Activated CD8-positive, alpha-beta T cell treated with anti-CD3 and anti-CD28 coated beads, Interleukin-2, amount 10 ng/mL, durations not matched to agents 7 days and 5 days (primary cell): ENCODE measurements at places on chromosomes 2 and 18. TPM values are rescaled to one million over a fixed set of nuclear protein-coding genes. Genes with fewer than 3 reads are reported as not detected.

Gene SERPINB11
- not detected for total RNA-seq

Gene UNC80
- total RNA-seq = not detected

Gene NR4A2
- total RNA-seq = 2.0 TPM

Gene MFSD2B
- total RNA-seq = 0.34 TPM

Gene PTH2R
- not detected for total RNA-seq

Gene LOXHD1
- total RNA-seq = 0.63 TPM

Gene LAMA3
- 1.4 TPM for total RNA-seq

Gene LHCGR
- total RNA-seq = not detected

DNA sequence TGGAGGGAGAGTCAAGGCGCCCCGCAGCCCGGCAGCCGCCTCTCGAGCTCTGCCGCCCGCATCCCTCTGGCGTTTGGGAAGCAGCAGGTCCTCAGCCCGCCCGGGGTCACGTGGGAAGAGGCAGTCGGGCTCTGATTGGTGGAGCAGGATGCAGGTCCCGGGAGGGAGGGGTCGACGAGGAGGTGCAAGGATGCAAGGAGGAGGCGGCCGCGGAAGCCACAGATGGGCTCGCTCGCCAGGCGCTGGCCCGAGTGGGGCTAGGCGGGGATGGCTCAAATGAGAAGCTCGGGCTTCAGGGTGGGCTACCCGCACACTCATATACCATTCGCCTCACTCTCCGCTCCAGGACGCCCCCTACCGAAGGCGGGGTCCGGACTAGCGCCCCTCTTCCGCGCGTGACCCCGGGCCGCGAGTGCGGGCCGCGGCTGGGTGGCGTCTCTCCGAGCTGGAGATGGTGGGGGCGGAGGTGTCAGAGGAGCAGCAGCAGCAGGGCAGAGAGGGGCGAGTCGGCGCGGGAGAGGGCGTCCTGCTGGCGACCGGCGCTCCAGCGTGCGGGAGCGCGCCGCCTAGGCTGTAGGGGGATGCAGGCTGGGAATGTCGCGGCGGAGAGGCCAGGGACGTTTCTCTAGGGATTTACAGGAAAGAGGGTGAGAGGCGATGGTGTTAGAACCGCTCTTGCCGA, at the start of gene TMEFF2:
Gene TMEFF2, minus strand, starts transcription at position 68 of the 682 bp plus-strand sequence. CDS start 409 bp downstream, outside the sequence.
- H3K4me1 ChIP-seq = peaks cover 30% of the 10 kb centered on the region
- H3K36me3 ChIP-seq = no peaks in the 10 kb centered on the region
- H3K27ac ChIP-seq = no peak within 1 kb of the TSS
- peaks cover 59% of the 10 kb centered on the region for H3K27me3 ChIP-seq
- DNase-seq = peak; percentile 57
- peak within 1 kb of the TSS; percentile 70 for H3K4me3 ChIP-seq

DNA sequence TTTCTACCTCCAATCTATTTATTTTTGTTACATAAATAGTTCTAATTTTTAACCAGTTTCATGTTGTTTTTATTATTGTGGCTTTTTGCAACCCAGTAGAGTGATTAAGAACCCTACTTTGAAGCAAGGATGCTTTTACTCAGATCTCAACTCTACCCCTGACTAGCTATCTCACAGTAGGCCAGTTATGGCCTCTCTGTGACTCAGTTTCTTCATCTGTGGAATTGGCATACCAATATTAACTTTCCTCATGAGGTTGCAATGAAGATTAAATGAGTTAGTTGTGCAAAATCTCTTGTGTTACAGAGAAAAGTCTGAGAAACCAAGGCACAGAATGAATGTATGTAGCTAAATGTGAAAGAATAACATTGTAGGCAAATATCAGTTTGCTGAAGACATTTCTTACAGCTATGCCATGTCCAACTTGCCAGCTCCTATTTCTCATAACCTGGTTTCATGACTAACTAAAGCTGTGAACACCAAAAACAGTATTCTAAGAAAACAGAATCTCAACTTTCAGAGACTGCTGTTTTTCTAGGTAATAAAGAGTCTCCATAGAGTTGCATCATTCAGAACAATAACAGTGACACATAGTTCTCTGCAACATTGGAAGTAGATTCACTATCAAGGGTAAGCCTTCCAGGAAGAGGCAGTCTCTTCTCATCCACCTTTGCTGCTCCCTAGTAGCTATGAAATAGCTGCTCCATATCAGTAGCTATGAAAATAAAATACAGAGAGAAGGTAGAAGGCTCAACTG, 33.2 kb upstream of the CYTIP start:
- peaks cover 93% of the 10 kb centered on the region for H3K4me1 ChIP-seq
- peak overlapping the region; percentile 88 for H3K27ac ChIP-seq
- peaks cover 19% of the 10 kb centered on the region for H3K36me3 ChIP-seq

GRCh38 chr2:38277245-38278116, 99.6 kb downstream of the ATL2 start:
- H3K27me3 ChIP-seq = peaks cover 6% of the 10 kb centered on the region
- no peak overlapping the region for H3K4me3 ChIP-seq
- no peak for DNase-seq
- H3K4me1 ChIP-seq = peaks cover 2% of the 10 kb centered on the region
- H3K36me3 ChIP-seq = no peaks in the 10 kb centered on the region
- H3K27ac ChIP-seq = no peak overlapping the region

DNA sequence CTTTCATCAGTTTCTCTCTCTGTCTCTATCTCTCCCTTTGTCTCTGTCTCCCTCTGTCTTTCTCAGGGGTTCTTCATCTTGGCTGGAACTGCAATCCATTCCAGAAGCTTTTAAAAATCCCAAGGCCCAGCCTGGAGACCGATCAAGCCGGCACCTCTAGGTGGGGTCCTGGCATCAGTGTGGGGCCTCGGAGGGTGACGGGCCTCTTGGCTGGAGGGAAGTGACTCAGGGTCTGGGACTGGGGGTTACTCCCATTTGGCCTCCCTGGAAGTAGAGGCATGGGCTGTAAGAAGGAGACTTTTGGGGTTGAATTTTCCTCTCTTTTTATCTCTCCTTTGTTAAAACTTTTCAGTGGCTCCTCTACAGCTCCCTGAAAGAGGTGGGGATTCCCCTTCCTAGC, 52.8 kb upstream of the OTOF start:
- no peaks in the 10 kb centered on the region for H3K4me1 ChIP-seq
- no peaks in the 10 kb centered on the region for H3K36me3 ChIP-seq
- no peak overlapping the region for H3K4me3 ChIP-seq
- H3K27ac ChIP-seq = no peak overlapping the region
- no peak for DNase-seq

DNA sequence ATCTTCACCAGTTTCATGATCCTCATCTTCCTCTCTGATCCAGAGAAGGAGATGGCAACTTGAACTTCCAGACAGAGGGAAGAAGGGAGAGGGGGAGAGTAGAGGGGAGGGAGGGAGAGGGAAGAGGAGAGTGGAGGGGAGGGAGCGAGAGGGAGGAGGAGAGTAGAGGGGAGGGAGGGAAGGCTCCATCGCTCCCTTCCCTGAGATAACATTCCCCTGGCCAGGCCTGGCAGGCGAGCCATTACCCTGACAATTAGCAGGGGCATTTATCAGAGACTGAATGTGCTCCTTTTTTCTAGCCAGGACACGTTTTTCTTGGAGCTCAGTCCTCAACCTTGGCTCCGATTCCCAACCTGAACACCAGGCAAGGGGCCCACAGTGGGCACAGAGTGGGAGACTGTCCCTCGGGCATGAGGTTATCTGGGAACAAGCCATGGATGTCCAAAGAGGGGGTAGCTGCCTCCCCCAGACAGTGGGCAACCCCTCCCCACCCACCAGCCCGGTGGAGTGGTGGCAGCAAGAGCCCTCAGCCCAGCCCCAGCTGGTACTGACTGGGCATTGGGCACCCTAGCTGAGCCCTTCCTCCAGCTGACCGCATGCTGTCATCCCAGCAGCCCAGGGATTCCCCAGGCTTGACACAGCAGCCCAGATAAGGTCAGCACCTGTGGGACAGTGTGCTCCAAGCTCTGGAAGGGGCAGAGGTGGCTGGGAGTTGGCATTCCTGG, 81.8 kb downstream of the TNS1 start:
- no peak overlapping the region for H3K27ac ChIP-seq
- H3K4me3 ChIP-seq = no peak overlapping the region
- no peaks in the 10 kb centered on the region for H3K36me3 ChIP-seq

DNA sequence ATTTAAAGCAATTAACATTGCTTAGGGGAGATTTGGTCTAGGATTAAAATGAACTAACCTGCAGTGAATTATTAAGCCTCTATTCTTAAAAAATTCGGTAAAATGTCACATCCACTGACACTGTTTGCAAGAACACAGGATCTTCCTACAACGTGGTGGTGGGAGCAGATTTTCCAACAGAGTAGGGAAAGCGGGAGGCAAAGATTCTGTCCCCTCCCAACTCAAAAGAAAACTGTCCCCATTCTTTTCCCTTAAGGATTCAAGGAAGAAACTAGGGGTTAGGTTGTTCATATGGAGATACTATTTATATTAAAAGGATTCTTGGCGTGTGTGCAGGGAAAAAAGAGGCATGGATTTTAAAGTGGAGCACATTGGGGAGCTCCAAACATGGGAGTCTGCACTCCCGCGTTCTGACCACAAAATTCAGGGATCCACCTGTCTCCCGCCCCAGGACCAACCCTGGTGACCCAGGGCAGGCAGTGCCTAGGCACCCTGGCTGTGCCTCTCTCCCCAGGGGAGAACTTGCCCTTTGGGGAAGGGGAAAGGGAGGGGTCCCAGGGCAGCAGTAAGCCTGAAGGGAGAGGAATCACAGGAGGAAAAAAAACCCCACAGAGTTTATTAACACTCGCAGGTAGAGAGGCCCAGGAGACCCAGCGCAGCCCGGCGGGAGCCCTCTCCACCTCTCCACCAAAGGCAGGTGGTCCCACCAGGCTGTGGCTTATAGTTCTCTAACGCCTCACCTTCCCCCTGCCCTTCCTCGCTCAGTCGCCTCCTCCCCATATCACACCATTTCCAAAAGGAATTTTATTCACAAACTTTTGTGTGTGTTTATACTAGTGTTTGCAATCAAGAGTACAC, 2.3 kb downstream of the PTGR3 start:
- H3K27me3 ChIP-seq = peaks cover 26% of the 10 kb centered on the region
- H3K27ac ChIP-seq = no peak overlapping the region
- peaks cover 36% of the 10 kb centered on the region for H3K4me1 ChIP-seq
- H3K36me3 ChIP-seq = peaks cover 18% of the 10 kb centered on the region

- DNase-seq = no peak
- H3K36me3 ChIP-seq = no peaks in the 10 kb centered on the region
- H3K27me3 ChIP-seq = no peaks in the 10 kb centered on the region
- no peak overlapping the region for H3K4me3 ChIP-seq
- H3K4me1 ChIP-seq = no peaks in the 10 kb centered on the region
- no peak overlapping the region for H3K27ac ChIP-seq
These were observed 110.6 kb upstream of the DDX18 start for GRCh38 chr2:117703858-117704257.

DNA sequence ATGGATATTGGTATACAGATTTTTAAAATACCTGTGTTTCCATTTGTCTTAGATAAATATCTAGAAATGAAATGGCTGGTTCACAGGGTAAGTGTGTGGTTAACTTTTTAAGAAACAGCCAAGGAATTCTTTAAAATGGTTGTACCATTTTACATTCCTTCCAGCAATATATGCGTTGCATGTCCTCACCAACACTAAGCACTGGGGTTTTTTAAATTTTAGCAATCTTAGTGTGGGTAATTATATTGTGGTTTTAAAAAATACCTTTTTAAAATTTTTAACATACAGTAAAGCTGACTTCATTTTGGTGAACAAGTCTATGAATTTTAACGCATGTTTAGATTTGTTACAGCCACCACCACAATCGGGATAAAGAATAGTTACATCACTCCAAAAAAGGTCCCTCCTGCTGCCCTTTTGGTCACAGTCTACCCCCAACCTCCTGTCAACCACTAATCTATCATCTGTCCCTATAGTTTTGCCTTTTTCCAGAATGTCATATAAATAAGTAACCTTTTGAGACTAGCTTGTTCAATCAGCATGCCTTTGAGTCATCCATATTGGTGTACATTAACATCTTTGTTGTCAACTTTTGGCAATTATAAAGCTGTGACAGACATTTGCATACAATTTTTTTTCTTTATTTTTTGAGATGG, 128.1 kb upstream of the MSTN start:
- H3K36me3 ChIP-seq = no peaks in the 10 kb centered on the region
- H3K4me3 ChIP-seq = no peak overlapping the region
- no peak for DNase-seq
- H3K27ac ChIP-seq = no peak overlapping the region
- no peaks in the 10 kb centered on the region for H3K4me1 ChIP-seq

GRCh38 chr18:33369711-33370449, 70.6 kb downstream of the CCDC178 start:
- no peaks in the 10 kb centered on the region for H3K4me1 ChIP-seq
- DNase-seq = no peak
- no peaks in the 10 kb centered on the region for H3K27me3 ChIP-seq

DNA sequence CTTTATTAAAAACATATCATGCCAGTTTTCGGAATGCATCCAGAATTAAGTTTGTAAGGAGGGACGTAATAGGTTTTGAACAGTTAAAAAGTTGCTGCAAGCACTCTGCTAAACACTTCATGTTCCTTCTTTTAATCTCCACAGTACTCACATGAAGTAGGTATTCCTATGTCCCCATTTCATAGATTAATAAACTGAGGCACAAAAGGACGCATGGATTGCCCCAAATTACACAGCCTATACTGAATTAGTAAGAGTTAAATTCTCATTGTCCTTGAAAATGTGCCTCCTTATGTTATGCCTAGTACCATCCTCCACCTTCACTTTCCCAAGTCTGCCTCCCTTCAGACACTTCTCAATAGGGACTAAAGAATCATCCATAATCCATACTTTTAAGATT, 358.9 kb upstream of the ATP5MC3 start:
- H3K36me3 ChIP-seq = no peaks in the 10 kb centered on the region
- H3K27ac ChIP-seq = no peak overlapping the region
- H3K4me1 ChIP-seq = no peaks in the 10 kb centered on the region
- H3K27me3 ChIP-seq = peaks cover 2% of the 10 kb centered on the region

DNA sequence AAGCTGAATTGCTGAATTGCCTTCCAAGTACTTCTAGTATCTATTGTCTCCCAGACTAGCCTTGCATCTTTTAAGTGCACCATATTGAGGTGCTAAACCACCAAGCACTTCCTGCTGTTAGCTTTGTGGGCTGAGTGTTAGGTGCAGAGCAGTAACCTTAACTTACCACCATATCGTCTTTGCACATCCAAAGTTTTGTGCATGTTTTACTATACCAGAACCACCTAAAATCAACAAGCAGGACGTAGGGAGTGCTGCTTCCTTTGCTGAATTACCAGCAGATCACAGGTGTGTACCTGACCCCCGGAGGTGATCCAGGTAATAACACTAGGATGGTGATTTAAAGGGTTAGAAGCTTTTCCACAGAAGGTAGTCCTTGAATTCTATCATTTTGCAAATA, 359.9 kb upstream of the HNRNPA3 start:
- H3K27ac ChIP-seq = peak overlapping the region; percentile 81
- H3K4me3 ChIP-seq = peak overlapping the region; percentile 6
- H3K4me1 ChIP-seq = peaks cover 65% of the 10 kb centered on the region
- no peaks in the 10 kb centered on the region for H3K27me3 ChIP-seq
- H3K36me3 ChIP-seq = peaks cover 25% of the 10 kb centered on the region

GRCh38 chr18:69758458-69758857, 189.2 kb downstream of the CD226 start:
- peaks cover 33% of the 10 kb centered on the region for H3K4me1 ChIP-seq
- DNase-seq = no peak
- no peak overlapping the region for H3K4me3 ChIP-seq

DNA sequence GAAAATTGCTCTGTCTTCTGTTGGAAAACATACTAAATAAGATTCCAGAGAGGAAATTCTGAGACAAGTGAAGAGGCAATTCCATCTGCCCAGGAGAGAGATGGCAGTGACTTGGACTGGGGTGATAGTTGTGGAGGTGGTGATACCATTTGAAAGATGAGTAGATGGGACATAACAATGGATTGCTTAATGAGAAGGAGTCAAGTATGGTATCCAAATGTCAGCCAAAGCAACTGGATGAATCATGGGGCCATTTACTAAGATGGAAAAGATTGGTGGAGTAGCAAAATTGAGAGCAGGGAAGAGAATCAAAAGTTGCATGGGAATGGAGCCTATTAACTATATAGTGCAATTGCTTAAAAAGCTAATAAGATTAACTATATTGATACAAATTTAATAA, 222.1 kb downstream of the ETAA1 start:
- no peak overlapping the region for H3K4me3 ChIP-seq
- no peaks in the 10 kb centered on the region for H3K36me3 ChIP-seq
- H3K27me3 ChIP-seq = no peaks in the 10 kb centered on the region
- no peak overlapping the region for H3K27ac ChIP-seq
